AG09309 (cell line): ENCODE measurements at places on chromosomes 4 and X.

GRCh38 chr4:187413564-187414358 is 581.8 kb upstream of the ZFP42 start:
- no peak for DNase-seq

DNA sequence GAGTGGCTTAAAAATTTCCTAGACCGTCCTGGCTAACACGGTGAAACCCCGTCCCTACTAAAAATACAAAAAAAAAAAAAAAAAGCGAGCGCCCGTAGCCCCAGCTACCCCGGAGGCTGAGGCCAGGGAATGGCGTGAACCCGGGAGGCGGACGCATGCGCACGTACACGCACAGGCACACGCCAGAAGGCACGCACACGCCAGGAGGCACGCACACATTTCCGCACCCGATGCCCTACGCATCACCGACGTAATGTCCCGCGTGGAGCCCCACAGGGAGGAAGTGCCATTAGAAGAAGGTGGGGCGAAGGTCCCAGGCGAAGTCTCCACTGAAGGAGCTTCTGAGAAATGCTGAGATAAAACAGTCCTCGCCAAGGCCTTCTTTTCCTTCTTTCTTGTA is 41.4 kb downstream of the NLGN4X start:
- DNase-seq: no peak

- DNase-seq: no peak
These were observed 49.1 kb downstream of the ARHGEF9 start for GRCh38 chrX:63735882-63736281.

- DNase-seq: no peak
These were observed 26.2 kb upstream of the FHDC1 start for GRCh38 chr4:152909901-152910300.

GRCh38 chr4:41506130-41506529 is 31.8 kb upstream of the LIMCH1 start:
- peak; percentile 49 for DNase-seq

- DNase-seq: no peak
These were observed 126.9 kb downstream of the FAM53A start for GRCh38 chr4:1557221-1557597.

GRCh38 chr4:185480016-185480732 is 8.6 kb upstream of the CCDC110 start:
- DNase-seq: no peak

GRCh38 chr4:1618438-1618837 is 65.7 kb downstream of the FAM53A start:
- no peak for DNase-seq

DNA sequence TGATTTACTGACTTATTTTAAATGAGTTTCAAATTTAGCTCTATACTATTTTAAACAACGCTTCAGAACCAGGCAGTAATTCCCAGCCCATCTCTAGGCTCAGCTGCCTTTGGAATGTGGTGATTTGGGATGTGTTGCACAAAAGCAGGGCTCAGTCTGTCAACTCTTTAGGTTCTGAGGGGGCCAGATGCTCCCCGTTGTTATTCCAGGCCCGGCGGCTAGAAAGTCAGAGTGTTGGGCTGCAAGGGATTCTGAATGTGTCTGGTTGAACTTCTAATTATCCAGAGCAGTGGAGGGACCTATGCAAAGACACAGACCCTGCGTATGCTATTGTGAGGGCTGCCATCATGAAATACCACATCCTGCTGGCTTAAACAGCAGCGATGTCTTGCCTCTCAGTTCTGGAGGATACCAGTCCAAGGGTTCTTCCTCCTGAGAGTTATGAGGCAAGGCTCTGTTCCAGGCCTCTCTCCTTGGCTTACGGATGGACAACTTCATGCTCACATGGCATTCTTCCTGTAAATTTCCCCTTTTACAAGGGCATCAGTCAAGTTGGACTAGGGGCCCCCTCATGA is 123.2 kb upstream of the TRIM2 start:
- no peak for DNase-seq

- no peak for DNase-seq
These were observed 480 bp downstream of the USP46 start for GRCh38 chr4:52658641-52659000.

- DNase-seq: peak; percentile 28
These were observed 76.0 kb upstream of the FAM47B start for GRCh38 chrX:34866646-34867045.

- no peak for DNase-seq
These were observed 20.5 kb upstream of the CBR4 start for GRCh38 chr4:169030562-169030982.

DNA sequence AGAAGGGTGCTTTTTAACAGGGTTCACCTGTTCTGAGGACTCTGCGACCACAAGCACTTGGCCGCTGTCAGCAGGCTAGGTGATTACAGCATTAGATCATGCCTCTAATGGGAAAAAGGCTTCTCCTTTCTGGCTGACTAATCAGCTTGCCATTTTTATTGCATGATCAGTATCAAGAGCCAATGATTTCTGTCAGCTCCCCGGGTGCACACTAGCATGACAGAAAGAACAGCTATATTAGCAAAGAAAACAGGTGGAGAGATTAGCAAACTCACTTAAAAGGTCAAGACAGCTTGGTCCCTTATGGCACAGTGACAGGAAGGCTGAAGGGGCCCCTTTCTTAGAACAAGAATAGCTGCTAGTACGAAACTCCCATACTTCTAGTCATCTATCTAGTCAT is 170.0 kb downstream of the SMIM20 start:
- DNase-seq: peak; percentile 76

GRCh38 chr4:186621959-186622553 is 66.7 kb upstream of the MTNR1A start:
- DNase-seq: peak; percentile 82

GRCh38 chrX:10231461-10231860 is 74.7 kb downstream of the CLCN4 start:
- no peak for DNase-seq

DNA sequence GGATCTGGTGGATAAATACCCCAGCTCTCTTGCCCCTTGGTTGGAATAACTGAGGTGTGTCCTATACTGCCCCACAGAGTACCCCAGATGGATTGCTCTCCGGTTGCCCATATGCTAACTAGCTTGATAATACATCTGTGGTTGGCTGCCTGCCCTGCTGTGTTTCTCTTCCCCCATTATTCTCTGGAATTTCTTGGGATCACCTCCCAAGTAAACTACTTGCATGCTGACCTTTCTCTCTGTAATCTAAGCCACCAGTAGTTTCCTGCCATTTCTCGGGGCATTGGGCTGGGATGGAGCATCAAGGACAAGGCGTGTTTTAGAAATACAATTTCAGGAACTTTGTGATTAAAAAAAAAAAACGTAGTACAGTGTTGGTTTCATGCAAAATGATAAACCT is 25.2 kb downstream of the PPP1R2C start:
- no peak for DNase-seq

GRCh38 chr4:120491481-120491880 is 424.8 kb upstream of the MAD2L1 start:
- no peak for DNase-seq
